Ovary (tissue), 10 donors: ENCODE measurements at places on chromosomes 7 and 10. TPM values are rescaled to one million over a fixed set of nuclear protein-coding genes. Genes with fewer than 3 reads are reported as not detected.

The DCLRE1A gene
- total RNA-seq: 5.7 TPM

The GHITM gene
- 95.6 TPM for total RNA-seq

The SUGCT gene
- total RNA-seq: 7.8 TPM

The WDFY4 gene
- 0.72 TPM for total RNA-seq

The ABCA13 gene
- total RNA-seq: 4.1 TPM

The SPDYE1 gene
- total RNA-seq: 0.10 TPM

The RAB11FIP2 gene
- total RNA-seq: 26.9 TPM

GRCh38 chr10:22997096-22997495 is 69.2 kb downstream of the ARMC3 start:
- H3K4me1 ChIP-seq: no peaks in the 10 kb centered on the region
- no peaks in the 10 kb centered on the region for H3K27me3 ChIP-seq
- no peaks in the 10 kb centered on the region for H3K36me3 ChIP-seq

DNA sequence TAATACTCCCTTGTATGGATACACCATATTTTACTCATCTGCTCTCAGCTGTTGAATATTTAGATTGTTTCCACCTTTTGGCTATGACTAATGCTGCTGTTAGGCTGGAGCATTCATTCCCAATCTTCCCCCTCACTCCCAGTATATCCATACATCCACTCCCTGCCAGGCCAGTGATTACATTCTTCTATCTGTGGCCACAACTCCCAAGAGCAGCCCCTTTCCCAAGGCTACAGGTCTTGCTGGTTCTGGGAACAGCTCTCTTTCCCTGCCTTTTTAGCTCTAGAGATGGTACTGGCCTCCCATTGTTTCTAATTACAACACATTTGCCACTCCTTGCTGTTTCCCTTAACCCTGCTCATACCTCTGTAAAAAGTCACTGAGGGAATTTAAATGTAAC is 28.2 kb downstream of the SFR1 start:
- no peaks in the 10 kb centered on the region for H3K4me1 ChIP-seq
- H3K27me3 ChIP-seq: no peaks in the 10 kb centered on the region
- H3K36me3 ChIP-seq: no peaks in the 10 kb centered on the region
- no peak overlapping the region for H3K27ac ChIP-seq
- DNase-seq: no peak
- no peak overlapping the region for H3K4me3 ChIP-seq

DNA sequence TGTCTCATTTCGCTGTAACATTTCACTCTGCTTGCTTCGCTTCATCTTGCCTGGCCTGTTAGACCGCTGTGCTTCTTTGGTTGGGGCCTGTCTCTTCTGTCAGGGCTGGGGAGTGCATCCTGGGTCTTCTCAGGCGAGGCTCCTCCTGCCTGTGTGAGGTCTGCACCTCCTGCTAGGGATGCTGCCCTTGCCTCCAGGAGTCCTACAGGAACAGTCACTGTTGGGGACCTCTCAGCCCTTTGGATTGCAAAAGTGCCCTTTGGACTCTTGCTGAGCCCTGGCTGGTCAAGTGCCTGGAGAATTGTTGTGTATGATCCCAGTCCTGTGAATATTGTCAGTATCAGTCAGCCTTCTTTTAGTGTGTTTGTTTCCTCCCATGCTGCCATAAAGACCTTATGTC is 84.1 kb downstream of the MDFIC start:
- H3K4me3 ChIP-seq: no peak overlapping the region
- no peaks in the 10 kb centered on the region for H3K36me3 ChIP-seq
- no peaks in the 10 kb centered on the region for H3K27me3 ChIP-seq
- peaks cover 7% of the 10 kb centered on the region for H3K4me1 ChIP-seq
- DNase-seq: no peak

- H3K4me1 ChIP-seq: peaks cover 18% of the 10 kb centered on the region
- no peak overlapping the region for H3K27ac ChIP-seq
Measured at GRCh38 chr10:77386365-77386764, 251.2 kb downstream of the KCNMA1 start.

DNA sequence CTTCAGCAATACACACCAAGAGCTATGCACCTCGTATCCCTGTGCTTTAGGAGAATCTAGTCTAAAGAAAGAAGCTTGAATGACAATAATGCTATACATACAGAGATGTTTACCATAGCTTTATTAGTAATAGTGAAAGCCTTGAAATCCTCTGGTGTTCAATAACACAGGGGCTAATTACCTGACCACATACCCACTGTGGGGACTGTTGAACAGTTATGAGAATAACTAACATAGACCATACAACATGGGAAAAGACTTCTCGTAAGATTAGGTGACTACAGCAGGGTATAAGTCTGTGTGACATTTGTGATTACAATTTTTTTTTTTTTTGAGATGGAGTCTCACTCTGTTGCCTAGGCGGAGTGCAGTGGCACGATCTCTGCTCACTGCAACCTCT is 111.0 kb downstream of the SORBS1 start:
- no peaks in the 10 kb centered on the region for H3K27me3 ChIP-seq
- no peaks in the 10 kb centered on the region for H3K36me3 ChIP-seq
- H3K4me1 ChIP-seq: peaks cover 8% of the 10 kb centered on the region
- H3K27ac ChIP-seq: no peak overlapping the region
- no peak overlapping the region for H3K4me3 ChIP-seq

GRCh38 chr7:70717553-70718329 is 414.2 kb upstream of the GALNT17 start:
- no peaks in the 10 kb centered on the region for H3K36me3 ChIP-seq

DNA sequence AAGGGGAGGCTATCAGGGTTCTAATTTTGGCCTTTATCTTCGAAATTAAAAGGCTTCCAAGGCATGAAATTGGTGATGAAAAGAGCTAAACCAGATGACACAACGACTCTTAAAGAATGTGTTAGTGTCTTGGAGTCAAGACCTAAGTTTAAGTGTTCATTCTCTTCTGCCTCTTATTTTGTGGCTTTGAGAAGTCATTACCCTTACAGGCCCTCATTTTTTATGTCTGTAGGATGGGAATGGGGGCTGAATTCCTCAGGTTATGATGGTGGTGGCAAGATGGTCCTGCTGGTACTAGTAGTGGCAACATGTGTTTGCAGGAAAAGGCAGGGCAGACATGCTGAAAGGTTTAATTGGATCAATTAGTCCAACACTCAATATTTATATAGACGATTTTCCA is 15.4 kb downstream of the TAS2R60 start:
- no peaks in the 10 kb centered on the region for H3K27me3 ChIP-seq
- H3K4me3 ChIP-seq: no peak overlapping the region
- H3K4me1 ChIP-seq: no peaks in the 10 kb centered on the region
- H3K36me3 ChIP-seq: no peaks in the 10 kb centered on the region
- H3K27ac ChIP-seq: no peak overlapping the region
- DNase-seq: no peak

- H3K27me3 ChIP-seq: no peaks in the 10 kb centered on the region
- no peak overlapping the region for H3K4me3 ChIP-seq
- H3K36me3 ChIP-seq: no peaks in the 10 kb centered on the region
- H3K27ac ChIP-seq: no peak overlapping the region
- no peak for DNase-seq
Measured at GRCh38 chr10:32939296-32940111, 18.5 kb downstream of the ITGB1 start.

- no peak overlapping the region for H3K27ac ChIP-seq
- no peaks in the 10 kb centered on the region for H3K36me3 ChIP-seq
- DNase-seq: no peak
- no peak overlapping the region for H3K4me3 ChIP-seq
Measured at GRCh38 chr10:49009199-49009979, 69.7 kb upstream of the LRRC18 start.

- no peak for DNase-seq
- no peaks in the 10 kb centered on the region for H3K36me3 ChIP-seq
- no peak overlapping the region for H3K27ac ChIP-seq
- H3K27me3 ChIP-seq: no peaks in the 10 kb centered on the region
Measured at GRCh38 chr10:84392181-84392580, 63.8 kb downstream of the CCSER2 start.

- no peak for DNase-seq
- peaks cover 1% of the 10 kb centered on the region for H3K4me1 ChIP-seq
- no peak overlapping the region for H3K4me3 ChIP-seq
- no peak overlapping the region for H3K27ac ChIP-seq
Measured at GRCh38 chr7:155483245-155483644, 25.3 kb downstream of the EN2 start.

- H3K36me3 ChIP-seq: no peaks in the 10 kb centered on the region
- H3K27ac ChIP-seq: no peak overlapping the region
- H3K4me3 ChIP-seq: no peak overlapping the region
- DNase-seq: no peak
- no peaks in the 10 kb centered on the region for H3K4me1 ChIP-seq
Measured at GRCh38 chr7:142451296-142451695, 193.4 kb upstream of the PRSS58 start.

- DNase-seq: no peak
- no peaks in the 10 kb centered on the region for H3K27me3 ChIP-seq
- no peaks in the 10 kb centered on the region for H3K4me1 ChIP-seq
- H3K27ac ChIP-seq: no peak overlapping the region
Measured at GRCh38 chr7:141649137-141649864, 52.7 kb downstream of the DENND11 start.

DNA sequence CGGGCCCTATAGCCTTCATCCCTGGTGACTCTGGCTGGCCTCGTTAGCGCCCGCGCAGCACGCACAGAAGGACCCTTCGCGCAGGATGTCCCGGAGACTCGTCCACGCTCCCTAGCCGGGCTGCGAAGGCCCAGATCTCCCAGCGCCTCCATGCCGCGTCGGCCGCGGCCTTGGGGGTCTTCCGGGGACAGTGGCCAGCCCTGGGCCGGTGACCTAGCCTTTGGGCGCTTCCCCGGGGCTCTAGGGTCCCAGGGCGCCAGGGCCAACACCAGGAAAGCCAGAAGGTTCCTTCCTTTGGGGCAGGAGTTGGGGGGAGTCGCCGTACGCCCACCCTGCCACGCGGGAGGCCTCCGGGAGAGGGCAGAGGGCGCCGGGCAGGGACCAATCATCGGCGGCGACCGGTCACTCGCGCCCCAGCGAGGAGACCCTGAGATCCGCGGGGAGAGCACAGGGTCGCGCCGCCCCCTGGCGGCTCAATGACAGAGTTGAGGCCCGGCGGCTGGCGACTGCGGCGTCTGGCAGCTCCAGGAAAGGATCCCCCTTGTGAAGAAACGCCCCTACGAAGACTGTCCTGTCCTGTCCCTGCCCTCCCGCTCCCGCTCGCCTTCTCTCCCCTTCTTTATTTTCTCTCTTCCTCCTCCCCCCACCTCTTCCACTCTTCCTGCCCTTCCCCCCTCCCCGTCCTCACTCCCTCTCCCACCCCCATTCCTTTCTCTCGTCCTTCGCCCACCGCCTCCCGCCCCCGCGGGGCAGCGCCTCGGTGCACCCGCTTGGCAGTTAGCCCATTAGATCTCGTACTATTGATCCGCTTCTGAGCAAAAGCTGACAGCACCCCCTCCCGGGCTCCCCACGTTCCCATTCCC is 62.3 kb upstream of the LBX1 start:
- no peak overlapping the region for H3K27ac ChIP-seq
- no peaks in the 10 kb centered on the region for H3K36me3 ChIP-seq
- no peaks in the 10 kb centered on the region for H3K27me3 ChIP-seq
- peak; percentile 51 for DNase-seq
- peak overlapping the region; percentile 32 for H3K4me3 ChIP-seq
- peaks cover 2% of the 10 kb centered on the region for H3K4me1 ChIP-seq
